ENCODE measurements at places on chromosomes 3 and 15.

GRCh38 chr15:85302271-85302670, 78.1 kb upstream of the AKAP13 start:
- DNase-seq: no peak

- no peak for DNase-seq
Measured at GRCh38 chr3:5787861-5788488, 600.5 kb downstream of the EDEM1 start.

DNA sequence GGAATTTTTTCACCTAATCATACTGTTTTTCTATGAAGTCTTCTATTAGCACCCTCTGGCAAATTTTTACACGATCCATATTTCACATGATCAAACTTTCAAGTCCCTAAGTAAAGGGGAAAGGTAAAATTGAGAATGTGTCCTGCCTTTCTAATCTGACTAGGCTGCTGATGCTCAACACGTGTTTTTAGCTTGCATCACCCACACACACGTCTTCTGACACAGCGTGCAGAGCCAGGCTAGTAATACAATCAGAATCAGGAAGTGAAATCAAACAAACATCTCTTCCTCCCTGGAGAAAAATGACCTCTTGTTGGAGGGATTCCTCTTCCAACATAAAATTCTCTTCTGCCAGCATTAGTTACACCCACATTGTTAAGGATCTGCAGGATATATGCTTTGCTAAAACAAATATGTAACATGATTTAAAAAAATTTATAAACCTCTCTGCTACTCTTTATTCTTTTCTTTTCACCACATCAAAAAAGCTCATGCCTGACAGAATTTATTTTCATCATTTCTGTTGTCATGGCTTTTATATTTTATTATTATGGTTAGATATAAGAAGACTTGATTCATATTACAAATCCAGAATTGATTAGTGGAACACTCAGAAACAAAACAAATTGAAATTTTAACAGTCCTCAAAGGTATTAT, 122.4 kb downstream of the RAP2B start:
- peak; percentile 73 for DNase-seq

DNA sequence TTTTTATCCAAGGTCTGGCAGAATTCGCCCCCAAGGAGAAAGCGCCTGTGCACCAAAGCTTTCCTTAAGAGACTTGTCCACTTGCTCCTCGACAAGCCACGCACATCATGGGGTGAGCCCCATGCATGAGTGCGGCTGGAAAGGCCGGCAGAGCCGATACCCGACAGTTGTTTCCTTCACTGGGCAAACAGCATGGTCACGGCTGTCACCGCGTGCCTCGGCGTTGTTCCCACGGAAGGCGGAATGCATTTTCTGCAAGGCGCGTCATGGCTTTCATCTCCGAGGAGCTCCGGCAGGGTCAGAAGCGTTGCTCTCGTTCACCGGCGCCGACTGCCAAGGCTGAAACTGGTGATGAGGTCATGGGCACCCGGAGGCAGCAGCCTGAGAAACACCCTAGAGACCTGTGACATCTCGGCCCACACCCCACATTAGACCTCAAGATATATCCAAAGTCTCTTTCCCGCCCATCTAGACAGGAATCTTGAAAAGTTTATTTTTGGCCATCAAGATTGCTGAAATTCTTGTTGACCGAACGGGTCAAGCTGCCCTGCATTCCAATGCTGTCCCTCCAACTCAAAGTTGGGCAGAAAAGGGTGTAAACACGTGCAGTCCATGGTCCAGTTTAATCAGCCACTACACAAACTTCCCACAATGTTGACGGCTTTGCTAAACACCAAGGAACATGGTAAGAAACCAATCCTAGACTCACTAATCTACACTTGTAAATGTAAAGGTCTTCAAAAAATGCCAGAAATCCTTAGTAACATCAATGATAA, 604 bp upstream of the TJP1 start:
- peak; percentile 87 for DNase-seq

DNA sequence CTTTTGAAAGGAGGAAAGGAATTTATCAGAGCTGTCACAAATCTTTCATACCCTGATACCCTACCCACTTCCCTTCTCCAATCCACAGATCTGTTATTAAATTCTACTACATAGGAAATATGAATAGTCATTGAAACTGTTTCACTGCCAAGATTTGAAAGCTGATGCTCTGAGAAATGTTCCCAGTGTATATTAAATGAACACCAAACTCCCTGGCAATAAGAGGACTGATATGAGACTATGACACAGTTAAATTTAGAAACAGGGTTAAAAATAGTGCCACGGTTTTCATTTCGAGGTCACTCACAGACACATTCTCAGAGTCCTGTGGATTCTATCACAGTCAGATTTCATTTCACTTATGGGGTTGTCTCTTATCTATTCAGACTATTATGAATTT, 27.2 kb upstream of the GBE1 start:
- no peak for DNase-seq

GRCh38 chr3:12187448-12188327, 29.0 kb upstream of the TIMP4 start:
- DNase-seq: peak; percentile 17

GRCh38 chr3:63911509-63911872, 692 bp downstream of the SCAANT1 start:
- no peak for DNase-seq

- no peak for DNase-seq
Measured at GRCh38 chr3:34239875-34240274, 441.4 kb downstream of the PDCD6IP start.

- DNase-seq: no peak
Measured at GRCh38 chr3:77449459-77450350, 409.8 kb downstream of the ROBO2 start.

DNA sequence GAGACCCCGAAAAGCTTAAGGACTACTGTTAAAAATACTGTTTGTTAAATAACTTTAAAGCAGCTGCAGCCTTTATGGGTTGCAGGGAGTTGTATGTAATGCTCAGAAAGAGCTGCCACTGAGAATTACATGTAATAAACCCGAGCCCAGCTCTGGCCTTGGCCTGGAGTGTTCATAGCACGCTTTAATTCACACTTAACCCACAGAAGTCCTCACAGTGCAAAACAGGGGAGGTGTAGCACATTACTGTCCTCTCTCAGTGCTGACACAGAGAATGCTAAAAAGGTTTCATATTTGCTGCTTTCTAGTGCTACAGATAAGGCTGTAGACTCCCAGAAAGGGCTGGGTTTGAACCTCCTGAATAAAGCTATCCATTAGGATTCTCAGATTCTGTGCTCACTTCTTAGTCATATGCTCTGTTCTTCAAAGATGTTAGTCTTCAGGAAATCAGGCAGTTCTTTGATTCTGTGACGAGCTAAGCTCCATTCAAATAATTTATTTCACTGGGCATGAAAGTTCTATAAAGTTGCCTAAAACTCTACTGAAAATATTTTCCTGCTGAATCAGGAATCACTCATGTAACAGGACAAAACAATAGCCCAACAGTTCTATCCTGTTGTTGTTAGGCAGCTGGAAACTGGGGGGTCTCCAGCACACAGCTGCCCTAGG, 108.0 kb downstream of the SENP2 start:
- DNase-seq: peak; percentile 49

DNA sequence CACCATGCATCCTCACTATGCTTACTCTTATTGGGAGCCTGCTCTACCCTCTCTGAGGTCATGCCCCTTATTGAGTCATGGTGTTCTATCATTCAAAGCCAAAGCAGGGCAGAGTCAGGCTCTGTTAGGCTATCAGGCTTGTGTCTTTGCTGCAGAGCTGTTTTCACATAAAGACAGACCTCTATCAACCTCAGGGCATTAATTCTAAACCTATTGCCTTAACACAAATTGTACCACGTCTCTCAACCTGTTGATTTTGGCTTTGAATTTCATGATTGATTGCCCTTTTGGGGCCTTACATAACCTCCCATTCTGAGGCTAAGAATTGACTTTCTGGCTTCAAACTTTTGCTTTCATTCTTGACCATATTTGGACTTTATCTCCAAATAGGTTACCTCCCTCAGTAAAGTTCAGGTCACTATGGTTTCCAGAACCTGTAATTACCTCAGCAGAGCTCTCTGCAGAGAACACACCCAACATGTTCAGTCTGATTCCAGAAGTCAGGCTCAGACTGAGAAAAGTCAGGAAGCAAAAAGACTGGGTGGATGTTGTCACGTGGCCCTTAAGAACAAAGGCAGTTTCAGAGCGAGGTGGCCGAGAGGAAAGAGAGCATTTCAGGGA, 221.4 kb upstream of the NANOGP8 start:
- DNase-seq: peak; percentile 83

DNA sequence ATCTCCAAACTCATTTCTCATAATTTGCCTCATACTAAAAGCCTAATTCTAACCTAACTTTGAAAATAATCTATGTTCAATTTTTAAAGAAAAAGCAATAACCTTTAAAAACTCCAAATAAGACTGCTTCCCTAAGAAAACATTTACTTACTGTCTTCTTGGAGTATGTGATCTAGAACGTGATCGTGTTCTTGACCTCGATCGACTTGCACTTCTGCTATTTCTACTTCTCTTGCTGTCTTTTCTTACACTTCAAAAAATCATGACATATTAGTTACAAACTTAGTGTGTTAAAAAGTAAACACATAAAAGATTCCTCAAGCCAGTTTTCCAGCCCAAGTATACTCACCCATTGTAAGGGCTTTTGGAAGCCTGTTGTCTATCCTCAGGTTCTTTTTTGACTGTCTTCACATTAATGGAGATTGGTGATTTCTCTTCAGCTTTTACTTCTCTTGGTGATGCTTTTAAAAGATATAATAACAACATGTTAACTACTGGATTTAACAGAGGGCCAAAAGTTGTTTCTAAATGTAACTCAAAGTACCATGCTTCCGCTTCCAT, 10.7 kb downstream of the CCNL1 start:
- DNase-seq: no peak

GRCh38 chr3:66863205-66864111, 134.6 kb upstream of the KBTBD8 start:
- no peak for DNase-seq

- no peak for DNase-seq
Measured at GRCh38 chr3:101862416-101863165, 13.3 kb downstream of the NFKBIZ start.

DNA sequence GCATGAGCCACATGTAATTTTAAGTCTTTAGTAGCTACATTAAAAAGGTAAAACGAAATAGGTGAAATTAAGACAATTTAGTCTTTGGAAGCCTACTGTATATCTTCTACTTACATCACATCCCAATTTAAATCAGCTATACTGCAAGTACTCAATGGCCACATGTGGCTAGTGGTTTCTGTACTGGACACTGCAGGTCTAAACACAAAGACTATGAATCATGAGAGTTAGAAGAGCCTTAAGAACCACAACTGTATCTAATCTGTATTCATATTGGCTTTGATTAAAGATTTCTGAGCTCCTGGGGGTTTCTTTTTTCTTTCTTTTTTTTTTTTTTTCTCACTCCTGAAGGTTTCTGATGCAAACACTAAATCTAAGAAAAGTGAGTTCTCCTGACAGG, 2.3 kb upstream of the EIF1B start:
- no peak for DNase-seq

GRCh38 chr15:77085297-77085696, 14.4 kb upstream of the TSPAN3 start:
- DNase-seq: no peak

DNA sequence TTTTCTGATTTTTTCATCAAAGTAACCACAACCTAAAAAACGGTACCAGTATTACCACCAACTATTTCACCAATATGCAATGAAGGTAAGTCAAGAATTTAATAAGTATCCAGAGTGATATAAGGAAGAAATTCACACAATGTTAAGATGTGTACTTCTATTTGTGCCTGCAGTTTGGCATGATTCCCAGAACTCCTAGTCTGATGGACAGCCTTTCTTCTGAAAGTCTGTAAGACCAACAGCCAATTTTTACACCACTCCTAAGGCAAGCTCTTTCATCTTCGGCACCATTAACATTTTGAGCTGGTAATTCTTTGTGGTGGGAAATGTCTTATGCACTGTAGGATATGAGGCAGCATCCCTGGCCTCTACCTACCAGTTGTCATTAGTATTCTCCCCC, 108.3 kb downstream of the VPS13C start:
- peak; percentile 30 for DNase-seq

GRCh38 chr3:196803891-196804468, 63.7 kb upstream of the SENP5 start:
- no peak for DNase-seq

DNA sequence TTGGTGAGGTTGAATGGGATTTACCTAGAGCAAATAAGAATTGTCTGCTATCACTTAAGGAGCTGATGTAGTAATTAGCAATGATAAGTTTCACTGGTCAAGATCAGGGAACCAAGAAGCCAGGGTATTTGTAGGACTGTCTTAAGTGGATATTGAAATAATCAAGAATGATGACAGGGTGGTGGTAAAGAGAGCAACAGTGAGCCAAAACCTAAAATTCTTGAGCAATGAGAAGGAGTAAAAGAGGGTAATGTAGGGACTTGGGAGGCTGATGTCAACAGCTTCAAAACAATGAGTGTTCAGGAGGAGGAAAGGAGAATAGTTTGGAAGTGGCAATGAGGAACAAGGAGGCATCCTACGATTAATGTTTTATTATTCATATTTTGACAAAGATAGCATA, 31.5 kb upstream of the SLC2A2 start:
- no peak for DNase-seq

DNA sequence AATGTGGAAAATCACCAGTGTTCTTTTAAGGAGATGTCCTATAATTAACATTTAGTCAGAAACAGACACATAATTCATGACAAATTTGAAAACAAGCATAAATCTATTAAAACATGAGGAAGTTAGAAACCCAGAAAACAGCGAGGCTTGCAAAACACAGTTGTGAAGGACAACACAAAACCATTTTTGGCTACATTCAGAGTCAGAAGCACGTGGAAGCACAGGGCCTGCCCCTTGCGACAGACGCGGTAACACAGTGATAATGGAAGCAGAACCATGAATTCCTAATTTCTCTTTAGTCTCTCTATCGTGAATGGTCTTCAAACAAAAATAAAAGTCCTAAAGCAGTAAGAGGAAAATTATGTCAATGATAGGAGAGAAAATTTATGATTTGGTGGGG, 12.2 kb downstream of the NCEH1 start:
- no peak for DNase-seq

GRCh38 chr3:56268616-56269383, 199.5 kb downstream of the ERC2 start:
- no peak for DNase-seq

- no peak for DNase-seq
Measured at GRCh38 chr3:131998027-131998426, 36.8 kb downstream of the CPNE4 start.

GRCh38 chr15:38961456-38961855, 396.8 kb upstream of the RASGRP1 start:
- no peak for DNase-seq

DNA sequence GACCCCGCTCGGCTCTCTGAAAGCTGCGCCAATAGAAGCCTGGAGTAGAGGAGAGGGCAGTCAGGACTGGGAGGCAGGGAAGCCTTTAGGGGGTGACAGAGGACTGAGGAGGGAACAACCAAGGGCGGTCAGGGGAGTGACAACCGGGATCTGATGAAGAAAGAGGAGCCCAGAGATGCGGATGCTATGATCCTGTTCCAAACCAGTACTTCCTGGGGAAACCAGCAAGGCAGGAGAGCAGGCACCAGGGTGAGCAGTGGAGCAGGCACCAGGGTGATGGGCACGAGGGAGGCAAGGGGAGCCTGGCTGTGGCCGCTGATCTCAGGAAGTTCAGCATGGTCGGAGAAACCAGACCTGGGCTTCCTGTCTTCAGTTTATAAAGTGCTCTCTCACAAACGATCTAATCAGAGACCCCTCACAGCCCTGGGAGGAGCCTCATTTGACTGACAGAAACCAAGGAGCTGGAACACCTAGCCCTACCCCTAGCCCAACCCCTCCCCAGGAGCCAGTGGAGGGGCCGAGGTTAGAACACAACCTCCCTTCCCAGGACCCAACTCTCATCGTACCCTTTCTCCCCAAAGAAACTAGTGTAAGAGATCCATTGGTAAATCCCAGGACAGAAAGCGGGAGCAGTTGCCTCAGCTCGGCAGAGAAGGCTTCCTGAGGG, 34.9 kb downstream of the CCDC33 start:
- DNase-seq: no peak
